ENCODE measurements at places on chromosomes 1 and 21. TPM values are rescaled to one million over a fixed set of nuclear protein-coding genes. Genes with fewer than 3 reads are reported as not detected.
A peak's percentile ranks its signal among the peaks of the same experiment; 100 is the strongest.

DNA sequence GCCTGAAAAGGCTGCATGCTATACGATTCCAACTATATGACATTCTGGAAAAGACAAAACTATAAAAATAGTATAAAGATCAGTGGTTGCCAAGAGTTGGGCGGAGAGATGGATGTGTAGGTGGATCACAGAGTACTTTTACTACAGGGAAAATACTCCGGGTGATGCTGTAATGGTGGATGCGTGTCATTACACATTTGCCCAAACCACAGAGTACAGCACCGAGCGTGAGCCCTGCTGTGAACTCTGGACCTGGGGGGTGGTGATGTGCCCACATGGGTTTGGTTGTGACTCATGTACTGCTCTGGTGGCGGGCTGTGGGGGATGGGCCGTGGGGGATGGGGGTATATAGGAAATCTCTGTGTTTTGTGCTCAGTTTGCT, 162.7 kb upstream of the COL6A1 start:
- no peak for DNase-seq

- DNase-seq, result peak; percentile 63
These were observed 36.0 kb upstream of the IL19 start for GRCh38 chr1:206734499-206735142.

GRCh38 chr21:9838738-9839642, 682.4 kb upstream of the TPTE start:
- DNase-seq, result no peak

- no peak for DNase-seq
These were observed 270.7 kb downstream of the KAZN start for GRCh38 chr1:14869187-14869586.

The KRTAP21-2 gene
- total RNA-seq, result not detected

DNA sequence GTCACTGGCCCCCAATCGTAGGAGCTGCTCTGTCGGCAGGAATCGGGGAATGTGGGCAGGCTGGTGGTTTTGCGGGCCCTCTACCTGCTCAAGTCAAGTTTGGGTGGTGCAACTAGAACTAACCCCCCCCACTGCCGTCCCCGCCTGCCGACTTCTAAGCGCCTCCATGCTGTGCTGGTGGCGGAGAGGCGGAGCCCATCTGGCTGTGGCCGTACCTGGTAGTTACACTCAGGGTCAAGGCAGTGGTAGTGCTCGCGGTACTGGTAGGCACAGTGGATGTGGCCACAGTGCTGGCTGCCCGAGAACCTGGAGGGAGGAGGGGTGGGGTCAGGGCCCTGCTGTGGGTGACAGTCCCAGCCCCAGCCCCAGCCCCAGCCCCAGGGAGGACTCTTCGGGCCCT, 140.0 kb downstream of the CASZ1 start:
- no peak for DNase-seq

DNA sequence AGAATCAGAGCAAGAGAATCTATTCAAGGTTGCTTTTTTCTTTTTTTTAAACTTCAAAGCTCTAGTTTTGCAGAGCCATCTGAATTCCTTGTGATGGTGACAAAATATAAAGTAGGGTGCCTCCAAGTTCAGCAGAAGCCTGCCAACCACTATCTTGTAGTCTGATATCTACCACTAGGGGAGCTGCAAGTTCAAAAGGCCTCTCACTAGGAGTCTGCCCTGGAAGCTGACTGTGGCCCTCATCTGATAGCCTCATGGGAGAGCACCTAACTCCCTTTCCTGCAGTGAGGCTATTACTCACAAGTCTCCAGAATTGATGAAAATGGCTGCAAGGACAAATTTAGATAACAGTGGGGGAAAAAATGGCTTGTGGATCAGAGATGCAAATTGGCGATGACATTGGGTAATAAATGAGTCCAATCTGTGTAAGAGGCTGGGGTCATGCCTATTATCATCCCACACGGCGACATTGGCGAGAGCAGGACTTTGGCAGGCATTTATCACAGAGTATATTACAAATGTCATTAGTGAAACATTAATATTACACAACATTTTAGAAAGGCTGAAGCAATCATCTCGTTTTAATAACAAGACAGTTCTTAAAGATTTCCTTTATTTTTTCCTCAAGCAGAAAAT, 10.7 kb upstream of the ZP4 start:
- no peak for DNase-seq
